Lower leg skin (tissue), 4 donors: ENCODE measurements at places on chromosomes 7 and 10. TPM values are rescaled to one million over a fixed set of nuclear protein-coding genes. Genes with fewer than 3 reads are reported as not detected.

The TMEM72 gene
- not detected for total RNA-seq

The PRPS1L1 gene
- not detected for total RNA-seq

The TEX47 gene
- total RNA-seq: not detected

The SPDYE8 gene
- not detected for total RNA-seq

The ASAH2B gene
- total RNA-seq: 2.8 TPM

The SFTPA1 gene
- not detected for total RNA-seq

The SRRM3 gene
- total RNA-seq: 9.9 TPM

The HEPACAM2 gene
- 0.54 TPM for total RNA-seq

The CTBP2 gene
- 31.5 TPM for total RNA-seq

The C10orf67 gene
- total RNA-seq: 0.91 TPM

The RET gene
- 1.2 TPM for total RNA-seq

The NPC1L1 gene
- 0.13 TPM for total RNA-seq
